ENCODE measurements at places on chromosomes 7 and 10.

GRCh38 chr10:84563355-84563754 is 235.0 kb downstream of the CCSER2 start:
- no peak for DNase-seq

- DNase-seq = no peak
These were observed 249.6 kb downstream of the VTI1A start for GRCh38 chr10:112696592-112696991.

GRCh38 chr7:131431289-131431688 is 103.6 kb downstream of the MKLN1 start:
- no peak for DNase-seq

DNA sequence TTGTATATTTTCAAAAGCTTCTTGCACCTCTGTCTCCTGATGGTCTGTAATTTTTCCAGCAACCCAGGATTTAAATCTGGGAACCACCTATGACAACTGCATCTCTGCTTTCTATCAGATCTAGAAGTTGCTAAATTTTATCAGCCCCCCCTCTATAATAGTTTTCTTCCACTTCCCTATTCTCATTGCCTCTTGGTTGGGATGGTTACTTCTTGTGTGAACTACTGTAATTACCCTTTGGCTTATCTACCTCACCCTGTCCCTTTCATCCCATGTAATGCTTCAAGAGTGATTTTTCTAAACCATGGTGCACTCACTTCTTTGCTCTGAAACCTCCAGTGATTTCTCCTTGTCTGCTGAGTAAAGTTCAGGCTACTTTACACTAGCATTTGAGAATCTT is 92.3 kb downstream of the BMPR1A start:
- no peak for DNase-seq

DNA sequence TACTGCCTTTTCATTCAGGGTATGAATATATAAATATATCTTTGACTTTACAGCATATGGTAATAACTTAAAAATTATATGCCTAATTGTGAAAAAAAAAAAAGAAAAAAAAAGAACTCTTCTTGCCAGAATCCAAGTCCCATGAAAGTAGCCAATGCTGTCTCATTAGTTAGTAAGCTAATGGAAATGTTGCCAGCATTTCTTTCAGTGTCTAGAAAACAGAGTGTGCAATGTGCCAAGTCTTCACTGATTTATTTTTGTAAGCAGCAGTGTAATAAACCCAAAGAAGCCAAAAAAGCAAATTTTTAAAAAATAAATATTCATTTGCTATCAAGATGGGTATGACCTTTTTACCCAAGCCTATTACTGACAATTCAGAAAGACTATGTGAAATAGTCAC is 31.1 kb upstream of the LRRN3 start:
- DNase-seq = no peak

DNA sequence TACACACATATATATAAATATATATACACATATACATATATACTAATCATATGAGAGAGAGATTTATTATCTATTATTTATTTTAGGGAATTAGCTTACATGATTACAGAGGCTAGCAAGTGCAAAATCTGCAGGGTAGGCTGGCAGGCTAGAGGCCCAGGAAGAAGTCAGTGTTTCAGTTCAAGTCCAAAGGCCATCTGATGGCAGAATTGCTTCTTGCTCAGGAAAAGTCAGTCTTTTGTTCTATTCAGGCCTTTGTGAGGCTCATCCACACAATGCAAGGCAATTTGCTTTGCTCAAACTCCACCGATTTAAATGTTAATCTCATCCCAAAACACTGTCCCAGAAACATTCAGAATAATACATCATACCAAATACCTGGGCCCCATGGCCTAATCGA is 2.6 kb upstream of the C10orf120 start:
- DNase-seq = no peak

DNA sequence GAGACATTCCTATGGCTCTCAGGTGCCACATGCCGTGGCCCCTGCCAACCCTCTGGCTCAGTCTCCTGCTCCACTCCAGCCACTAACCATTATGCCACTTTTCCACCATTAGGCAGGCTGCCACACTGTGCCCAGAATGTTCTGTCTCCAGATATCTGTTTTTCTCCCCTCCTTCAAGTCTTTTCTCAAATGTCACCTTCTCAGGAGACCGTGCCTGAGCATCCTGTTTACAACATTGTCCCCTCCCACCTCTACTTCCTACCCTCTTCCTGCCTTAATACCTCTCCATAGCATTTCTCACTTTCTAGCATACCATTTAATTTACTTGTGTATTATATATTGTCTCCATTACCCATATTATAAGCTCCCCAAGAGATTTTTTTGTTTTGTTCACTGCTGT is 162.5 kb upstream of the LYZL2 start:
- no peak for DNase-seq
